ENCODE measurements at places on chromosomes 3 and 15.

- no peak for DNase-seq
Observed at GRCh38 chr3:6965881-6966280, 105.0 kb downstream of the GRM7 start.

DNA sequence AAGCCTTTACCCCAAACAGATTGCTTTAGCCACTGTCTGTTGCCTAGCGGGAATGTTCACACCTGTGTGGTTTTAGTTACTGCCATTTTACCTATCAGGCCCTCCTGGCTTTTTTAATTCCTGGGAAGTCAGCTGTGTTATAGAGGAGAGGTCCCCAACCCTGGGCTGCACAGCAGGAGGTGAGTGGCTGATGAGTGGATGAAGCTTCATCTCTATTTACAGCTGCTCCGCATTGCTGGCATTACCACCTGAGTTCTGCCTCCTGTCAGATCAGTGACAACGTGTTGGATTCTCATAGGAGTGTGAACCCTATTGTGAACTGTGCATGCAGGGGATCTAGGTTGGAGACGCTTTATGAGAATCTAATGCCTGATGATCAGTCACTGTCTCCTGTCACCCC lies 127.0 kb downstream of the MBNL1 start:
- DNase-seq: no peak

DNA sequence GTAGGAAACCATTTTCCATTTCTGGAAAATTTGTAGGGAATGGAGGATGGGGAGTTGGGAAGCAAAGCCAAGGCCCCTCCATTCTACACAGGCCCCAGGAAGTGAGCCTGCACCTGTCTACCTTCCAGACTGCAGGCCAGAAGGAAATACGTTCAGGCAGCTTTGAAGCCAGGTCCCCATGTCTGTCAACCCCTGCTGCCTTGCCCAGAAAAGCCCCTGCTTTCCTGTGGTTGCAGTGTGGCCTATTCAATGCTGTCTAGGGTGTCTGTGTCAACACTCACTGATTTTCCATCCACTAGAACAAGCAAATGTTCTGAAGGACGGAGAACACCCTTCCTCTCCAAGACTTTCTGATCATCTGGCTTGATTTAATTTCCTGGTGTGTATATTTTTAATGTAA lies 281.9 kb downstream of the TLE3 start:
- no peak for DNase-seq

DNA sequence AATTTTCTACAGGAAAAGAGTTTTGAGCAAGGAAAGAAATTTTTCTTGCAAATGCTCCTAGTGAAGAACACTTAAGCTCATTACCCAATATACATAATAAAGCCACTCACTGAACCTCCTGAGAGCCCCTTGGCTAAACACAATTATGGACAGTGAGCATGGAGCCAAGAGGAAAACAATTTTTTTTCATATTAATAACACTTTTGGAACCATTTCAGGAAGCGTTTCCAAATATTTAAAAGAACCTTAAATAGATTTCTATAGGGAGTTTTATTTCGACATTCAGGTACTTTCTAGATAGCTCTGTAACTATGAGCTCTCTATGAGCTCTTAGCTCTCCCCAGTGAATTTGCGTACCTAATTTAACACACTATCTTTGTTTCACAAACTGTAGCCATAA lies 581.1 kb downstream of the ZNF385D start:
- DNase-seq: no peak

DNA sequence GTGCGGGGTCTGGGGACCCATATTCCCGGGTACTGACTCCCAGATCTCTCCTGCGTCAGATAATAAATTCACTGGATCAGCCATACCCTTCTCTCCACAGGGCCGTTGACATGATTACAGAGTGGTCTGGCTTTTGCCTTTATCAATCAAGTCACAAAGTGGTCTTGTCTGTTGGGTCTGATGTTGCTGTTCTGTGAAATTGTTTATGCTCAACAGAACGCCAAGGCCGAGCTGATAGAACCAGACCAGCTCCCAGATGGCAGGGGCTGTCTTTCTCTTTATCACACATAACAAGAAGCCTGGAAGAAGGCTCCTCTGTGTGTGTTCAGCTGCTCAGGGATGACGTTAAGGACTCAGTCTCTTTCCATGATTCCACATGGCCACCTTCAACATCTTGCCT lies 751 bp upstream of the DCLK3 start:
- no peak for DNase-seq

- DNase-seq: no peak
Observed at GRCh38 chr3:120615847-120616609, 19.9 kb downstream of the NDUFB4 start.

DNA sequence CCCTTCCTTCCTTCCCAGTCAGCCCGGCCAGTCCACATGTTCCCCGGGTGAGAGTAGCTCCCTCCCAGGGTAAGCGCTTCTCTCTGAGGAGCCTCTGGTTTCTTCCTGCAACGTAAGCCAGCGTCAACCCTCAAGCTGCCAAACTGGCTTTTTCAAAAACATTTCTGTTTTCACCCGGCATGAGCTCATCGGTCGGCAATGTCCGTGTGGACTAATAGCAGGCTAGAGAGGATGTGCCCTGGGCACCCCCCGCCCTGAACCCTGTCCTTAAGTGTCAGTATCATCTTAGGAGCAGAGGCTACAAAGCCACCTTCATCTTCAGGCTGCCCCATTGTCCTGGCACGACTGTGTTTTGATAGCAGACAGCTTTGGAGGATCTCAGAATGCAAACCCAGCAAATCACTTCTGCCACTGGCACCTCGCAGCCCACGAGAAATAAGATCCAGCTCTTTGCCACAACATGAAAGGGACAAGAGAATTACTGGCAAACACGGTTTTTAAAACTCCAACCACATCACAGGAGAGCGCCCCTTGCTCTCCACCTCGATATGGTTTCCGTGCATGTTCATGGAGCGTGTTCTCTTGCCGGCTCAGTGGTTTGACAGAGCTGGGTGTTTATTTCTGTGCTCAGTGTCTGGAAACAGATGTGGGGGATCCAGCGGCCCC lies 9.9 kb downstream of the ALDH1A3 start:
- DNase-seq: no peak

- no peak for DNase-seq
Observed at GRCh38 chr3:187989575-187990153, 164.3 kb upstream of the LPP start.

GRCh38 chr3:186382217-186382885 lies 20.3 kb upstream of the DGKG start:
- DNase-seq: no peak

DNA sequence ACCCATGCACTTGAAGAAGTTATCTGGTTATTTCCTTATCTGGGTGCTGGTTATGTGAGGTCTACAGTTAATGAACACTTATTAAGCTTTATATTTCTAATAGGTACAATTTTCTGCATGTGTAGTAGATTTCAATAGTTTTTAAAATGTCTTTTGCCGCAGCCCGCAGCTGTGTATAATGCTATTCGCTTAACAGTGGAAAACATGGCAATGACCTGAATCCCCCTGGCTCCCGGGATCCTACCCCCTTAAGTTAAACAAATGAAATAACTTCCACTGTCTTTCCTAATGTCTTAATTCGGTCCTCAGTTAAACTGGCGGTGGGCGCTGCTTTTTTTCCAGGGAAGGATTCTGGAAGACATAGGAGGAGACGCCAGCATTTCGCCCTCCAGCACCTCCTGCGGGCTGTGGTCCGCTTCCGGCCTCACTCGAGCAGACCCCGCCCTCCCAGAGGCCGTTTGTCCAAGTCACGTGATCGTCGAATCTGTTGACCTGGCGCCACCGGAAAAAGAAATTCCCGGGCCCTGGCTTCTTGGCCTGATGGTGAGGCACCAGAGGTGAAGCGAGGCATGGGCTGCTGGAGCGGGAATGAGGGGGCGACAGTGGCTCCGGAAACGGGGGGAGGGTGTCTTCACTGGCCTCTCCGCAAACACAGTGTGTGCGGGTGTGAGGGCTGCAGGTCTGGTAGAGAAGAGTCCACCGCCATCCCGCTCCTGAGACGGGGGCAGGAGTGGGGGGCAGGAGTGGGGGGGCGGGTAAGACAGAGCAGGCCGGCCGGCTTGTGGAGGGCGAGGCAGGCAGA lies 45.6 kb upstream of the CSPG4 start:
- DNase-seq: peak; percentile 44

GRCh38 chr15:59349680-59350420 lies 22.8 kb downstream of the MYO1E start:
- no peak for DNase-seq

DNA sequence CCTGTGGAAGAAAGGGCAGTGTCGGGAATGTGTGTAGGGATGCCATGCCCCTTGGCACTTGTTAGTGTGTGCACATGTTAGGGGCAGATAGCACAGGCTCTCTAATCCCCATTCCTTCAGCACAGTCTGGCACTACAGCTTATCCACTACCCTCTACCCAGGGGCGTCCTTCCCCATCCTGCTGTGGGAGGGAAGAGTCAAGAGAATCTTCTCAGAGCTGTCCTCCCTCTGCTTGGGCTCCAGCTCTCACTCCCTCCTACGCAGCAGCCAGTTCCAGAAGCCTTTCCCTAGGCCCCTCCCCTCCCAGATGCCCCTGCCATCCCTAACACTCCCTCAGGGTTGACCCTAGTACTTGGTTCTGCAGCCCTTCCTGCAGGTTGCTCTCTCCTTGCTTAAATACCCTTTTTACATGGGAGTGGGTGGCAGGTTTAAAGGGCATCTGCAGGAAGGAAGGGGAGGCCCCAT lies 815 bp upstream of the GRM2 start:
- no peak for DNase-seq

DNA sequence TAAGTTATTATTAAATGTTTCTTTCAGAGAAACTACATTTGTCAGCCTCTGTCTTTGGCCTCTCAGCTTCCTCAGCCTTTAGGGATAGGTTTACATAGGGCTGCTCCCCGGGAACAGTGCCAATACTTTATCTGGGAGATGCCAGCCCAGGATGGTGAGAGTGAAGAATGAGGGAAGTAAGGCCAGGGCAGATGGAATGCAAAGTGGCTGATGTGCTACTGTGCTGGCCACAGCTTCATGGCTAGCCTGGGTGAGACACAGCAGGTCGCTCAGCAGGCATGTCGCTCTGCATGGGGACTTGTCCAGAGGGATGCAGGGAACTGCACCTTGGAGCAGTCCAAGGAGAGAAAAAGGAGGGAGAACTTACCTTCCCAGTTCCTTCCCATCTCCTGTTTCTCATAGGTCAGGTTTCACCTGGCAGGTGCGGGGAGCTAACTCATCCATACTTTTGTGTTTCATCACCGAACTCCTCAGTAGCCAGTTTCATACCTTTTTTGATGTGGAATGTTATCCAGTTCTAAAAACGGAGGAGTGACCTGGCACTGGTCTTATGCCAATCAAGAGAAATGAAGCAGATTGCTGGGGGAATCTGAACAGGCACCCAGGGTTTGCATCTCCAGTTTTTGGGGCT lies 30.9 kb upstream of the C15orf39 start:
- no peak for DNase-seq

- no peak for DNase-seq
Observed at GRCh38 chr3:45453839-45454238, 65.5 kb downstream of the LARS2 start.

GRCh38 chr3:110813541-110813940 lies 258.1 kb upstream of the NECTIN3 start:
- DNase-seq: no peak

- peak; percentile 45 for DNase-seq
Observed at GRCh38 chr15:25863111-25863967, at the start of gene ATP10A. ATP10A (minus strand) TSS chr15:25863327; CDS start chr15:25863096, 231 bp downstream.

GRCh38 chr15:57019496-57020160 lies 101.2 kb downstream of the TCF12 start:
- DNase-seq: no peak

- no peak for DNase-seq
Observed at GRCh38 chr3:155014953-155015352, 65.2 kb upstream of the MME start.

DNA sequence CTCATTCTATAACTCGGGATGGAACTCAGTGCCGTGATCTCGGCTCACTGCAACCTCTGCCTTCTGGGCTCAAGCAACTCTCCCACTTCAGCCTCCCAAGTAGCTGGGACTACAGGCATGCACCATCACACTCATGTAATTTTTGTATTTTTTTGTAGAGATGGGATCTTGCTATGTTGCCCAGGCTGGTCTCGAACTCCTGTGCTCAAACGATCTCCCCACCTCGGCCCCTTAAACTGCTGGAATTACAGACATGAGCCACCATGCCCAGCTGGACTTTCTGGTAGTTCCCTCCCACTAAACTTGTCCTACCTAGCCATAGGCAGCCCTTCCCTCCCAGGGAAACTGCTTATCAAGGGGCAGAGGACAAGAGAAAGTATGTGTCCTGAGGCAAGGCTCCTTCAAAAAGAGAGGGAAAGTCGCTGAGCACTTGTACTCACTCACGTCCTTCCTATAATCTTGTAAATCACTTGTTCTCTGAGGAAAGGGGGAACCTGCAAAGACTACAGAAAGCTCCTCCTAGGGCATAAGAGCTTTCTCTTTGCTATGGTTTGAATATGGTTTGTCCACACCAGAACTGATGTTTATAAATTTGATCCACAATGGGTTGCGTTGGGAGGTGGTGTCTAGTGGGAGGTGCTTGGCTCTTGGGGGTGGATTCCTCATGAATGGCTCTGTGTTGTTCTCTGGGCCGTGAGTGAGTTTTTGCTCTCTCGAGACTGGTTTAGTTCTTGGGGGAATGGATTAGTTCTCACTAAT lies 13.6 kb upstream of the TBL1XR1 start:
- DNase-seq: no peak

DNA sequence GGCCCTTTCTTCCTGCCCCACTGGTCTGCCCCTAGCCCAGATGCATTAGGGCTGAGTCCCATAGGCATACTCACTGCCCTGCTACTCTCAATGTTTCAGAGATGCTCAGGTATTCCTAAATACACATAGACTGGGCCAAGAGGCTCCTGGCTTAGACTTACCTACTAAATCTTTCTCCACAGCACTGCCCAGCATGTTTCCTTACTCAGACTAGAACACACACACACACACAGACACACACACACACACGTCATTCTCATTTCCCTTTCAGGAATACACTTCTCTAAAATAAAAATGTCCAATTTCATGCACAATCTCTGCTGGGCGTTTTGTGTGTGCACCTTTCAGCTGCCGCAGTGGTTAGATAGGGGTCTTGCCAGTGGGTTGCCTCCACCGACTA lies 175.7 kb downstream of the FAM43A start:
- DNase-seq: no peak

DNA sequence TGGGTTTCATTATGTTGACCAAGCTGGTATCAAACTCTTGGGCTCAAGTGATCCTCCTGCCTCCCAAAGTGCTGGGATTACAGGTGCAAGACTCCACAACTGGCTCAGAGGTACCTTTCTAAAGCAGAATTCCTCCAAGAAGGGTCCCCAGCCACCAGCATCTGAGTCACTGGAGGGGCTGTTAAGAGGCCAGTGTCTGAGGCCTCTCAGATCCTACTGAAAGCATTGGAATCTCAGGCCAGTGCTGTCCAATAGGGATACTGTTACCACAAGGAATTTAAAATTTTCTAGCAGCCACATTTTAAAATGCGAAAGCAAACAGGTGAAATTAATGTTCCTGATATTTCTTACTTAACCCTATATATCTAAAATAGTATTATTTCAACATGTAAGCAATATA lies 1.3 kb downstream of the CAV3 start:
- no peak for DNase-seq

GRCh38 chr3:35946854-35947515 lies 307.7 kb downstream of the ARPP21 start:
- no peak for DNase-seq

DNA sequence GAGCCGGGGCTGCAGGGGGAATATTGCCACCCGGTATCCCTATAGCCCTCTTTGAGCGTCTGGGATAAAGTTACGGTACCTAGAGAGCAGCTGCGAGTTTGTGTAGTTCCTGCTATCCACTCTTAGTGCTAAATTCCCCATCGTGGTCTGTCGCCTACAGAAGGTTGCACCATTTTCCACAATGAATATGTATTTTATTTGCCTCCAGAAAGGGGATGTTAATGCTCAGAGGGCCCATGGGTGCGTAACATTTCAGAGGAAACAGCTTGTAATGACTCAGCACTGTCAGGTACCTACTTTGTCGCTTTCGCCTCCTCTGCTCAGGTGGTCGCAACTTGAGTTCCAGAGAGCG lies 1.1 kb downstream of the SLCO3A1 start:
- DNase-seq: no peak

All from stimulated activated CD4-positive, alpha-beta T cell treated with anti-CD3 and anti-CD28 coated beads, Interleukin-4, amount 100 ng/mL, for 4 hours (primary cell).